H7 (cell line): ENCODE measurements at places on chromosomes 3 and 15. TPM values are rescaled to one million over a fixed set of nuclear protein-coding genes. Genes with fewer than 3 reads are reported as not detected.

The GPR160 gene
- total RNA-seq, result 15.4 and 33.1 TPM in 2 replicates

The SPSB4 gene
- 35.1 and 35.6 TPM in 2 replicates for total RNA-seq

The NANOGP8 gene
- total RNA-seq, result 221 and 310 TPM in 2 replicates

The PP2D1 gene
- not detected in 2 replicates for total RNA-seq

The SEC22A gene
- total RNA-seq, result 21.5 and 23.5 TPM in 2 replicates

The C3orf49 gene
- total RNA-seq, result not detected in 2 replicates

The AGBL1 gene
- not detected in 2 replicates for total RNA-seq

The USP8 gene
- 58.6 and 71.0 TPM in 2 replicates for total RNA-seq

The GOLGA8A gene
- 9.7 and 16.7 TPM in 2 replicates for total RNA-seq

The RASGRF1 gene
- 0.11 and 0.14 TPM in 2 replicates for total RNA-seq

The P2RY1 gene
- total RNA-seq, result 25.1 and 38.2 TPM in 2 replicates

The CILP gene
- total RNA-seq, result not detected in 2 replicates

The SEMA7A gene
- total RNA-seq, result 26.8 and 36.0 TPM in 2 replicates

The TM4SF4 gene
- not detected in 2 replicates for total RNA-seq

The PCNP gene
- 68.2 and 92.0 TPM in 2 replicates for total RNA-seq

The TIMP4 gene
- 22.9 and 40.3 TPM in 2 replicates for total RNA-seq

The SCN11A gene
- 0.10 and 0.11 TPM in 2 replicates for total RNA-seq

The LIPH gene
- total RNA-seq, result 0.21 TPM in 1 of 2 replicates, not detected in the other

The BCL2A1 gene
- not detected in 2 replicates for total RNA-seq

The AP3B2 gene
- 10.4 and 11.6 TPM in 2 replicates for total RNA-seq

The PLA2G4E gene
- total RNA-seq, result not detected in 2 replicates

The IQCH gene
- total RNA-seq, result 1.3 and 2.2 TPM in 2 replicates
